ENCODE measurements at places on chromosomes 11 and 22.

- no peak for DNase-seq
Measured at GRCh38 chr22:50202130-50202666, 1.4 kb downstream of the SELENOO start.

DNA sequence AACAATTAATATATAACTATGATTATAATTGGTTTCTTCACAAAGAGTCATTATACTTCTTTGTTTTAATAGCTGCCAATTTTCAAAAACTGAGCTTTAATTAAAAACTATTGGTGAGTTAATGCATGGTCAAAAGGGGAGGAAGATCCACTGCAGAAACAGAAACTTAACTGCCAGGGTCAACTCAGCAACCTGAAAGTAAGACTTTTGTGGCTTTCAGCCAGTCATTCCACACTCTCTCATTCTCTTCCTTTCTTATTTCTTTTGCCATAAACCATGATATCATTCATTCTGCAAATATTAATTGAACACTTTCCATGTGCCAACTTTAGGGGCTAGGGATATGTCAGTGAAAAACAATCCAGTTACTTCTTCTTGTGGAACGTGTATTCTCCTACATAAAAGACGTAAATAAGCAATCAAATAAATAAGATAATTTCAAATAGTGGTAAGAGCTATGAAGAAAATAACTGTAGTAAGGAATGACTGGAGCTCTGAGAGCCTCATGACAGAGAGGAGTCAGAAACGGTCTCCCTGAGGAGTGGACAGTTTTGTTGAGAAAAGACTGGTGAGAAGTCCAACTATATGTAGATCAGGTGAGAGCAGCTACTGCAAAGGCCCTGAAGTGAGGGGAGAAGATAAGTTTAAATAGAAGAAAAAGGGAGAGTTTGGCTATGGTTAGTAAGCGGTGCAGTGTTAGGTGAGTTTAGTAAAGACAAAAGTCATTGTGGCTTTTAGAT is 130.5 kb downstream of the GRIA4 start:
- no peak for DNase-seq

GRCh38 chr11:41050791-41051190 is 408.7 kb downstream of the LRRC4C start:
- DNase-seq: no peak

- DNase-seq: peak; percentile 29
Measured at GRCh38 chr11:69293819-69294505, at the start of gene MYEOV. Gene MYEOV (plus strand): TSS chr11:69294155. CDS start chr11:69295355, 1,200 bp downstream.

GRCh38 chr22:38464992-38465672 is 2.8 kb upstream of the KDELR3 start:
- DNase-seq: no peak

DNA sequence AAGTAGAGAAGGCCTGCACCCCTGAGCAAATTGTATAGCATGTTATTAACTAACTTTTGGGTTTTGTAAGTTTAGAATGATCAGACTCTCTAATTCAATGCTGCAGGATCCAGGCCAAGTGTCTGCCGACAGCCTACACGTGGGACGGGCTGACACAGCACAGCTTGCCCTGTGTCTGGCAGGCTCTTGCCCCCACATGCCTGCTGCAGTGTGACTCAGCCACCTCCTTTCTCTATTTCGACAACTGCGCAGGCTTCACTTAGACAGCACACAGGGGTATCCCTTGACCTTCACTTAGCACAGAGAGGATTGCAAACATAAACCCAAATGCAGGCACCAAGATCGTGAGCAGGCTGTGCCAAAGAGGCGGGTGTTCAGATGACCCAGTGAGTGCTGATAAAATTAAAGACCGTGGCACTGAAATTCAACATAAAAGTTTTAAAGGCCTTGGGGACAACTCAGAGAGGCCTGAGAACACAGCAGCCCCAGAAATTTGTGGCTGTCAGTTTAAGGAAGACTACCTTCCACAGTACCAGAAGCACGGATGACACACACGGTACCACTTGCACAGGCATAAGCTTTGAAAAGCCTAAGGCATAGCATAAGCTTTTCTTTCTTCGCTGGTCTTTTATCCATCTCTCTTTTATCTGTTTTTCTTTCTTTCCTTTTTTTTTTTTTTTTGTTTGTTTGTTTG is 37.8 kb downstream of the SCN3B start:
- DNase-seq: no peak

- DNase-seq: no peak
Measured at GRCh38 chr11:33160587-33160986, 693 bp downstream of the CSTF3 start.

- no peak for DNase-seq
Measured at GRCh38 chr22:48456449-48456848, 1371.2 kb downstream of the BRD1 start.

- DNase-seq: no peak
Measured at GRCh38 chr11:12329169-12329568, 48.2 kb upstream of the PARVA start.

GRCh38 chr22:23503142-23503541 is 76.9 kb downstream of the IGLL1 start:
- no peak for DNase-seq

- DNase-seq: no peak
Measured at GRCh38 chr11:130608287-130608686, 159.8 kb downstream of the ADAMTS15 start.

- DNase-seq: no peak
Measured at GRCh38 chr22:22079404-22080148, 97.0 kb upstream of the TOP3B start.

GRCh38 chr11:125257190-125257579 is 92.6 kb downstream of the PKNOX2 start:
- no peak for DNase-seq

DNA sequence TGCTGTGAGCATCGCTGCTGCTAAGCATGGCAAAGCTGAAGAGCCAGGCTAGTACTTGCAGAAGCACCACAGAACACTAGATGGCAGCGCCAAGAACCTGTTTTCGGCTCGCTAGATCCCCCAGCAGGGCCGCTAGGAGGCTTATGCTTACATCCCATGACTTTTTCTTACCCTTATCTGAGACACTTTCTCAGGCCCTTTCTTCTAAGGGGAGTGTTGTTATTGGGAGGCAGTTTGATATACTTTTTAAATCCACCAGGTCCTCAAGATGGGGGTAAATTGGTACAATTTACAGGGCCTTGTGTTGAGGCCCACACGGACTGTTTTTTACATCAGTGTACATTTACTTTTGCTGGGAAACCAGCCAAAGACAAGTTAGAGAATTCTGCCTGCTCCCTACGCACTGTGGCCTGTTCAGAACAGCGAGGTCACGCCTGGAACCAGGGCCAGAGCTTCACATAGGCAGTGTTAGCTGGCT is 4.0 kb downstream of the TRIM6 start:
- peak; percentile 72 for DNase-seq

- no peak for DNase-seq
Measured at GRCh38 chr11:57322256-57323166, 2.2 kb downstream of the TNKS1BP1 start.

DNA sequence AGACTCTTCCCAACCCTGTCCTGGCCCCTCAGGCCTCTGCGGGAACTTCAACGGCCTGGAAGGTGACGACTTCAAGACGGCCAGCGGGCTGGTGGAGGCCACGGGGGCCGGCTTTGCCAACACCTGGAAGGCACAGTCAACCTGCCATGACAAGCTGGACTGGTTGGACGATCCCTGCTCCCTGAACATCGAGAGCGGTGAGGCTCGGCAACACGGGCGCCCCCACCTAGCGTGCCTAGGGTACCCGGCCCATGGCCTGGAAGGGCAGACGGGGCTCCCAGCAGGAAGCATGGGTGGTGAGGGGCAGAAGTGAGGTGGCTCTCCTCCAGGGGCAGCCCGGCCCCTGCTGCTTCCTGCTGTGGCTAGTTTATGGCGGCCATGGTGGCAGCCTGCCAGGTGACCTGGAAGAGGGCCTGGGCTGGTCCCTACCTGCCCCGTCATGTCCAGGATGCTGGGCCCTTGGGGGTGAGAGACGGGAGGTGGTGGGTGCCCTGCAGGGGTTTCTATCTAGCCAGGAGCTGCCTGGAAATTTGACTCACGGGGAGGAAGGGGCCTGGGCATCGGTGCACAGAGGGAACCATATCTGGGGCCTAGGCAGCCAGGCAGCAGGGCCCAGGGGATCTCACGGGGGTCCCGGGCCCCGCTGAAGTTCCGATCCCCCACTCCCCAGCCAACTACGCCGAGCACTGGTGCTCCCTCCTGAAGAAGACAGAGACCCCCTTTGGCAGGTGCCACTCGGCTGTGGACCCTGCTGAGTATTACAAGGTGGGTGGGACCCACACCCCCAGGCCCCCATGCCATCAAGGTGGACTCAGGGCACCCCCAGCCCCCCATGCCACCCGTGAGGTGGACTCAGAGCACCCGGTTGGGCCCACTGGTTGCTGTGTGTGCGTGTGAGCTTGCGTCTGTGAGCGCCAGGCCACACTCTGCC is 9.2 kb downstream of the MUC2 start:
- no peak for DNase-seq

GRCh38 chr11:110113505-110113904 is 20.3 kb downstream of the ZC3H12C start:
- DNase-seq: no peak

DNA sequence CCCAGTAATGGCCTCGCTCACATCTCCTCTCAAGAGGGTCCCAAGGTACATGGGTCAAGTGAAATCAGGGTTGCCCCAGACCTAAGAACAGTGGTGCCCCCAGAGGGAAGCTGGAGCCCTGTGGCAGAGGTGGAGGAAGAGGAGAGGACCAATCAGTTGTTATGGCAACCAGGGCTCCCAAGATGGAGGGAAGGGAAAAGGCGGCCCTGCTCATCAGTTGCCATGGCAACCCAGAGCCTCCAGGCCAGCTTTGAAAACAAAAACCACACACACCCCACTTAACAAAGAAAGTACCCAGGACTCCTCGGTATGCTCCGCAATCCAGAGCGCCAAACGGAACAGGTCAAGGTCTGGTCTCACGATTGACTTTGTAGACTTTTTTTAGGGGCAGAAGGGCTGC is 53.5 kb upstream of the SLC35C1 start:
- no peak for DNase-seq

DNA sequence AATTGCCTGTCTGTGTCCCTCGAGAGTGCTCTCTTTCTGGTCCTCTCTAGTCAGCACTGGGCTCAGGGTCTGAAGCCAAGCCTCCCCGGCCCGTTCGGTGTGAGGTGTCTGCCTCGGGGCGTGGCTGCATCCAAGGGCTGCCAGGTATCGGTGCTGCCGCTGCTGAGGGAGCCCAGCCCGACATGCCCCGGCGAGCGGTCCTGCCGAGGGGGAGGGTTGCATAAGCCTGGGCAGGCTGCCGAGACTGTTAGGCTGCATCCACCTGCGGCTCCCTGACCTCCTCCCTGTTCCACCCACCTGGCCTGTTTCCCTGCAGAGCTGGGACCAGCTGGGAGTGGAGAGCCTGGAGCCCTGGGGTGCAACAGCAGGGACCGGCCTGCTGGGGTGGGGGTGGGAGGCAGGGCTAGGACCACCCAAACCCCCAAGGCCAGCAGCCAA is 6.3 kb downstream of the OVOL1 start:
- DNase-seq: no peak

- DNase-seq: peak; percentile 83
Measured at GRCh38 chr22:36757668-36758211, 18.2 kb downstream of the IFT27 start.

DNA sequence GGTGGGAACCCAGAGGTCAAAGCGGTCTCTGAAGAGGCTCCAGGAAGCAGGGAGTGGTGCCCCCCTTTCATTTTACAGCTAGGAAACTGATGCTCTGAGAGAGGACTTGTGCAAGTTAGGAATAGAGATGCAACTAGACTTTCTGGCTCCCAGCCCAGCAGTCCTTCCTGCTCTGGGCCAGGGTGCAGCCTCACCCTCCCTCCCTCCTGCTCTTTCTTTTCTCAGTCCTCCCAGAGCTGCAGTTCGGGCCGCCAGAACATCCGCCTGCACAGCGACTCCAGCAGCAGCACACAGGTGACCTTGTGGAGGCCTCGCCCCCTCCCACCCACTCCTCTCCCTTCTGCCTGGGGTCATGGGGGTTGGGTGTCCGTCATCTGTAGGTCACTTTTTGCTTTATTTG is 51.5 kb downstream of the LHFPL7 start:
- no peak for DNase-seq

DNA sequence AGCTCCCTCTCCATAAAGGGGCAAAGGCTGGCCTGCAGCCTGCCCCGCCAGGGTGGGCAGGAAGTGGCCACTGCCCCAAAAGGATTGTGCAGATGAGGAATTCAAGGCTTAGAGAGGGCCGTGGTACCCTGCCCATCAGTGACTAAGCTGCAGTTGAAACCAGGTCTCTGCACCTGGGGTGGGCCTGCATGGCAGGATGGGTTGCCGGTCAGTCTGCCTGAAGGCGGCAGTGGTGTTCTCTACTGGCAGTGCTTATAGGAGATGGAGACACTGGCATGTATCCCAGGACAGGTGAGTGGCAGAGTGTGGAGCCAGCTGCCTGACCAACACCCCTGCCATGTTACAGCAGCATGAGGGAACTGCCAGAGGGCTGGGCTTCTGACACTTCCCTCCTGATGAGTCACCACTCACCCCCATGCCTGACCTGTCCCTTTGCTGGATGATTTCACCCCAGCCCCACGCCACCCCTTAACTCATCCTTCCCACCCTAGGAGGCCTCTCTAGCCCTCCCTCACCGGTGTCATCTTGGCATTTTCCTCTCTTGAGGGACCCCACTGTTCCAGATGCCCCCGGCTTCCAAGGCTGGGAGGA is 70.2 kb upstream of the LMO1 start:
- no peak for DNase-seq

DNA sequence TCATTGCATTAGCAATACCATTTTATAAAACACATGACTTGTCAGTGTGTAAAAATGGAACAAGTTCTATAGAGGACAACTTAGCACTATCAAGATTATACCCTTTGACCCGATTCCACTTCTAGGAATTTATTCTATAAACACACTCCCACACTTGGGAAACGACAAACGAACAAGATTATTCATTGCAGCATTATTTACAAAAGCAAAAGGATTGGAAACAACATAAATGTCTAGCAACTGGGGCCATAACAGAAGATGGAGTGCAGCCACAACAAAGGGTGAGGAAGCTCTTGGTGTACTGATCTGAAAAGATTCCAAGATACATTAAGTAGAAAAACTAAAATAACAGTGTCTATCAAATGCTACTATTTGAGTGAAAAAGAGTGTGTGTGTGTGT is 2.3 kb upstream of the IRAG1 start:
- DNase-seq: no peak

GRCh38 chr22:25644122-25644521 is 79.6 kb downstream of the GRK3 start:
- DNase-seq: no peak

GRCh38 chr11:88307749-88308425 is 29.6 kb downstream of the CTSC start:
- no peak for DNase-seq

GRCh38 chr11:1052133-1053011 is 15.9 kb upstream of the MUC6 start:
- no peak for DNase-seq

GRCh38 chr11:11349870-11350337 is 3.1 kb downstream of the CSNK2A3 start:
- no peak for DNase-seq

- no peak for DNase-seq
Measured at GRCh38 chr11:119743006-119743405, 14.0 kb upstream of the NECTIN1 start.

Data from activated CD4-positive, alpha-beta T cell treated with anti-CD3 and anti-CD28 coated beads, Interleukin-2, amount 10 ng/mL, durations not matched to agents 7 days and 5 days (primary cell).